ENCODE measurements at places on chromosomes 2 and 18.

DNA sequence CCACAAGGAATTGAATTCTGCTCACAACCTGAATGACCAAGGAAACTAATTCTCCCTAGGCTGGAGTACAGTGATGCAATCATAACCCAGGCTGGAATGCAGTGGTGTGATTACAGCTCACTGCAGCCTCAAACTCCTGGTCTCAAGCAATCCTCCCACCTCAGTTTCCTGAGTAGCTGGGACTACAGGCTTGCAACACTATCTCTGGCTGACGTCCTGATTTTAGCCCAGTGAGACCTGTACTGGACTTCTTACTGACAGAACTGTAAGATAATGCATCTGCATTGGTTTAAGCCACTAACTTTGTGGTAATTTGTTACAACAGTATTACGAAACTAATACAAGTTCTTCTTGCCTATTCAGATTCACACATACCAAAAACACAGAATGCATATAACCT is 9.5 kb upstream of the KDSR start:
- DNase-seq = no peak

GRCh38 chr2:39631718-39632117 is 34.0 kb upstream of the TMEM178A start:
- no peak for DNase-seq

DNA sequence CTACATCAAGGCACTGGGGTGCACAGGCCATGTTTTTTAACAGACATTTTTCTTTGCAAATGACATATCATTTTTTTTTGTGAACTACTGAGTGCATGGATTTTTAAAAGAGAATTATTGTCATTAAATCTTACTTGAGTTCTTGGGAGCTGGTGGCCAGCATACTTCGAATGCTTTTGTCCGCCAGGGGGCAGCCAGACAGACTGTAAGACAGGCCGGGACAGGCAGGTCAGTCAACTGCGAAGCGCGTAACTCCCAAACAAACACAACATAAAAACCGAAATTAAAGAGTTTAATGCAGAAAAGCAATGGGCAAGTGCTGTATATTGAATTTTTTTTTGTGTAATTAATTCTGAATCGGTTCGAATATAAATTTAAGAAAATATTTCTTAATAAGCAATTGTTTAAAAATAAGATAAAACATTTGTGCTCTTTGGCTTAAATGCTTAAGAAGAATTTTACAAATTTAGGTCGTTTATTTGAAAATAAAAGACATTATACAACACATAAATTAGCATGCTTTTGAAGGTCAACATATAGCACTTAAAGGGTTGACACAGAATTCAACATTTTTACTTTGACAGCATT is 142.2 kb upstream of the PXDN start:
- no peak for DNase-seq

GRCh38 chr2:227503433-227504406 is 31.8 kb downstream of the AGFG1 start:
- no peak for DNase-seq

GRCh38 chr18:47908592-47908991 is 21.9 kb downstream of the SMAD2 start:
- DNase-seq = no peak

- DNase-seq = no peak
These were observed 256.1 kb downstream of the LTBP1 start for GRCh38 chr2:33202641-33203522.
